ENCODE measurements at places on chromosomes 6 and 20.

DNA sequence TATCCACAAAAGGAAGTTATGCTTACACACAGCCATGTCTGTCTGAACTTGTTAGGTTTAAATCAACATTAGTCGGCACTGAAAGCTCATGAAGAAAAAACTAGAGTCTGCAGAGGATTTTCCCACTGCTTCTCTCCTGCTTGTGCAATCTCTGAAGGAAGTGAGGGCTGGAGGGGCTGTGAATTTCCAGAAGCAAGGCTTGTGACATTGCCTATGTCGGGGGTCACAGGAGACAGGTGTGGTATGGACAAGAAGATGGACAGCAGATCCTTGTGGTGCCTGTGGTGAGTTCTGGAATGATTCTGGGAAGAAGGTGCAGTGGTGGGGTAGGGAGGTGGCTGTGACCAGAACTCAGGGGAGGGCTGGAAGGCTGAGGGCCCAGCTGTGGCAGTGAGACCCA, 84.3 kb upstream of the TRAF3IP2 start:
- no peak for ATAC-seq

DNA sequence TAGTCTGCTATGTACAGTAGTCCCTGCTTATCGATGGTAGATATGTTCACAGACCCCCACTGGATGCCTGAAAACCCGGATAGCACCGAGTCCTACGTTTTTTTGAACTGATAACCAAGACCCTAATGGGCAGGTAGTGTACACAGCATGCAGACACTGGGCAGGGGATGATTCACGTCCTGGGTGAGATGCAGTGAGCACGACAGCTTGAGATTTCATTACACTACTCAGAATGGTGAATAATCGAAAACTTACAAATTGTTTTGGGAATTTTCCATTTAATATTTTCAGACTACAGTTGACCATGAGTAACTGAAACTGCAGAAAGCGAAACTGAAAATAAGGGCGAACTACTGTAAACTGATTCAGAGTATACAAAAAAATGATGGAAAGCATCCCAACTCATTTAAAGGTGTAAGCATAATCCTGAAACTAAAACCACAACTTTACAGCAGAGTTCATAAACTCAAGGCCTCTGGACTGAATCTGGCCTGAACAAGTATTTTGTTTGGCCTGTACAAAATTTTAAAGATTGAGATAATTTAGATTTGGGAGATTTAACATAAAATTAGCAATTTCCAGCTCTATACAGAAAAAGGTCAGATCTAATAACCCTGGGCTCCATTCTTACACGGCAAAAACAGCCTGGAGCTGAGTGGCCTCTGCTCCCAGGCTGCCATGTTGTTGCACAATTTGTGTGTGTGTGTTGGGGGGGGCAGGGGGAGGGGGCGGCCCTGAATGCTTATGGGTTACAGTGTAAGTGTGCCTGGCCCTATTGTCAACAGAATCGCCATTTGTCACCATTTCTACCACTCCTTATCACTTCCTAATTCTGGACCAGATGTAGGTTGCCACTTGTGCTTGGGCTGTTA, 34.9 kb downstream of the RNF24 start:
- ATAC-seq, result peak; percentile 88

GRCh38 chr20:37915434-37915787, 12.5 kb downstream of the VSTM2L start:
- no peak for ATAC-seq

DNA sequence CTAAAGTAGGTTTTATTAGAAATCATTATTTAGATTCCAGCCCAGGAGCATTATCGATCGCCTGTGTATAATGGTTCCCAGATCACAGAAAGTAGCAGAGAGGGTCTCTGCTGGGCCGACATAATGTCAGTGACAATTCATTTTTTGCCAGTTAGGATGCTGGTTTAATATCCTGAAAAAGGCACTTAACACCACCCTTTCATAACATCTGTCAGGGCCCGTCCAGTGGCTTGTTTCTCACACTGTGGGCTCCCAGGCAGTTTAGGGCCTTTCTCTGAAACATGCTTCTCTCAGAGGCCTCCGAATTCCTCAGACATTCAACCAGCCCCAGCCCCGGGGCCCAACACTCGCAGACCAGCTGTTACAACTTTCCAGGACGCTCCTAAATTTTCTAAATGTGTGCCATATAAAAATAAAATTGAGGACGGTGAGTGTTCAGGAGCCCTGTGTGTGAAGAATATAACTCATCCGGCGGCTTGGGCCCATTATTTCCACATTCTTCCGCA, 108.6 kb upstream of the EYA4 start:
- ATAC-seq, result no peak

DNA sequence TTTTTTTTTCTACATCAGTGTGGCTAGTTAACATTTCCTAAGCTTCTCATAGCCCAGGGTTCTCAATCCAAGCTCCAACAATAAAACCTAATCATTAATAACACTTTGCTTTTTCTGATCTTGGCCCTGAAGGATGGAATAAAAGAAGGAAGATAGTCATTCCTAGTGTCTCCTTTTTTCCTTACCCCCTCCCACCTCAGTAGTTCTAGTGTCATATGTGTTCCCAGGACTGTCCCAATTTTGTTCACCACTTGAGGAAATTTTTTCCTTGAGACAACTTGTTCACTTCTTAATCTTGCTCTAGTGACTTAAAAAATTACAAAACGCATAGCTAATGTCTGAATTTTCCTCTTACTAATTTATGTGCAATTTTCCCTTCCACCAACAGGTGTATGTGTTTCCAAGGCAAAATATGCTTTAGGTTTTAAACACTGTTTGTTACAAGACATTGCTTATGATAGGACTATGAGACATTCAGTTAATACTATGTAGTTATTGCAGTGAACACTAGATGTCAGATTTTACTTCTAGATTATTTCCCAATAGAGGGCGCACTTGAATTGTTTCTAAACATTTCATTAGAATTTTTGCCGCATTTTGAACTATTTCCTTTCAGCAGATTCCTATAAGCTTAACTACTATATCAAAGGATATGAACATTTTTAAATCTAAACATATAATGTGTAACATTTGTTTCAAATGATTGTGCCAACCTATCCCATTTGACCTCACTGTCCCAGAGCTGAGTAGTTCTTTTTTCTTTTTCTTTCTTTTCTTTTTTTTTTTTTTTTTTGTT, 18.5 kb upstream of the C6orf141 start:
- no peak for ATAC-seq

DNA sequence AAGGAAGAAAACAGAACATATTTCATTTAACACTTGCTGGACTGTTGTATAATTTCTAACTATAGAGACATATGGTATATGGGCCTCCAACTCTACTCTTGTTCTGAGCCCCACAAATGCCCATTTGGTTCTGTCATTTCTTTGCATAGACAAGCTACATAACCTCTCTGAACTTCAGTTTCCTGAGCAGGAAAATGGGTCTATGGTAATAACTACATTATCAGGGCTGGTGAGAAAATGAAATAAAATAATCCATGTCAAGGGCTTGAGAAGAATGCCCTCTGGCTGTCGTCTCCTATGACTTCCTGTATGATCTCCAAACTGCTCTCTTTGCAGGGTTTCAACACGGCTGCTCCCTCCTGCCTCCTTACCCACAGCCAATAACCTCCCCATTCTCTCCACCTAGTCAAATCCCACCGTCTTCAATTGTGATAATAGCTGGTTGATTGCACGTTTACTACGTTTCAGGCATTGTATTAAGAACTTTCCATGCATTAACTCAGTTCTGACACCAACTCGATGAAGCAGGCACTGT, 12.0 kb downstream of the ZCCHC3 start:
- peak; percentile 25 for ATAC-seq

DNA sequence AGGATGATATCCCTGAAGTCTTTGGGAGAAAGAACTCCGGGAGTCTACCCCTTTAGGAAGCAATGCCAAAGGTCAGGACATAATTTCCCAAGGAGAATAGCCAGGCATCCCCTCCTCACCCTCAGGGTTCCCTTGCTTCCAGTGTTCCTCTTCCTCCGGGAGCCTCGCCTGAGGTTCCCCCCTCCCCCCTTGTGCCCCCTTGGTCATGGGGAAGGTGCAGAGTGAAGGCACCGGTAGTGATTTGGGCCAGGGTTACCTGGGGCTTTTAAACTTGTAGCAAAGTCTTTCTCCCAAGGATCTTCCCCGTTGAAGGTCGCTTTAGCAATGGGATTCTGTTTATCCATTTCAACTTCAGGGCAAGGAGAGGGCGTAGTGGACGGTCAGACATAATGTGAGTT, 1.2 kb downstream of the ISM1 start:
- ATAC-seq, result no peak

DNA sequence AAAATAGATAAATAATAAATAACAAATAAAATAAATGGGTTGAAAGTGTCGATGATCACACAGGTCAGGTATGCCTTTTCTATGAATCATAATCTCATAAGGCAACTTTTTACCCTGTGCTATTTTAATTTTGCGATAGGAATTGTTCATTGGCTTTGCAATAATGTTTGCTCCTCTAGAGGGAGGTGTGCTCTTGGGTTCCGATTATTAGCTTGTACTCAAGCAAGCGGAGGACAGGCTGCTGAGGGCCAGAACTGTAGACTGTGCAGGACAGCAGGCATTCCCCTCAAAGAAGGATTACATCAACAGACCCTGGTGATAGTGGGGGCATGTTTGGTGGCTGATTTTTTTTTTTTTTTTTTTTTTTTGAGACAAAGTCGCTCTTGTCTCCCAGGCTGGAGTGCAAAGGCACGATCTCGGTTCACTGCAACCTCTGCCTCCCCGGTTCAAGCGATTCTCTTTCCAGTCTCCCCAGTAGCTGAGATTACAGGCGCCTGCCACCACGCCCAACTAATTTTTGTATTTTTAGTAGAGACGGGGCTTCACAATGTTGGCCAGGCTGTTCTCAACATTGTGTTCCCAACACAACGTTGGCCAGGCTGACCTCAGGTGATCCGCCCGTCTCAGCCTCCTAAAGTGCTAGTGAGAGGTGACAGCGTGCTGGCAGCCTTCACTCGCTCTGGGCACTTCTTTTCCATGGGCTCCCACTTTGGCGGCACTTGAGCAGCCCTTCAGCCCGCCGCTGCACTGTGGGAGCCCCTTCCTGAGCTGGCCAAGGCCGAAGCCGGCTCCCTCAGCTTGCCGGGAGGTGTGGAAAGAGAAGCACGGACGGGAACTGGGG, 35.6 kb downstream of the RIOK1 start:
- no peak for ATAC-seq

DNA sequence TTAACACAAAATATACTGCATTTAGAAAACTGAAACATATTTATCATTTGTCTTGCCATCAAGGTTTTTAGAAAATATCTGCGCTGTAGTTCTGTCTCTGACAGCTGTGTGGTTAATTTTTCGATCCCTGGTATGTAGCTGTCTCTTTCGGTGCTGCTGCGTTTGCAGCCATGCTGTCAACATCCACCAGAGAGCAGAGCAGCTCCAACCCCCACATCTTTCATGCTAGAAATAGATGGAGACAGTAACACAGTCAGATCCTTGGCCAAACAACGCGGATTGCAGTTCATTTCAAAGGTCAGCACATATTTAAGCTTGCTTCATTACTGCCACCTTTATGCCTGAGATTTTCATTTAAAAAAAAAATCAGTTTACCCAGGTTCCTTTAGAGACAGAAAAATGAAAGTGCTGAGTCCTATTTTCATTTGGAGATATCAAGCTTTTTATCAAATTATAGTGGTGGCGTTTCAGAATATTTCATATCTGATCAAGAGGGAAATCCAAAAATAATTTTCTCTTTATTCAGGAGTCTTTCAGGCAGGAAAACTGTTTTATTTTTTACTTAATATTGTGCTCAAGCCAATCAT, 157.7 kb upstream of the MMS22L start:
- peak; percentile 100 for ATAC-seq

DNA sequence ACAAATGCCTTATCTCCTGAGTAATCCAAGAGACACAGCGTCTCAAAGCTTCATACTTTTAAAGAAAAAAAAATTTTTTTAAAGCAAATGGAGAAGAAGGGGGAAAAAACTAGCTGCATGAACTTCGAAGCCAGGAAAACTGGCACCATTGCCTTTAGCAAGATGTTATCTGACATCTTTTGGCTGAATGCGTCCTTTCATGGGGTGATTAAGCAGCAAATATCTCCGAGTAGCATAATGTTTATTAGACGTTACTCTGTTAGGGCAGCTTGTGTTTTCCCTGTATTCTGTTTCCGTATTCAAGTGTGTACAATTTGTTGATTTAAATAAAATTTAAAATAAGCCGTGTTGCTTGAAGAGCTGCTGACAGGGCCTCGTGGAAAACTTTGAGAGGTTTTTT, 76.5 kb upstream of the TSHZ2 start:
- ATAC-seq, result no peak

GRCh38 chr20:62227591-62227976, 7.5 kb upstream of the HRH3 start:
- peak; percentile 53 for ATAC-seq

- no peak for ATAC-seq
Measured at GRCh38 chr6:73078908-73079610, 146.2 kb downstream of the KHDC1L start.

DNA sequence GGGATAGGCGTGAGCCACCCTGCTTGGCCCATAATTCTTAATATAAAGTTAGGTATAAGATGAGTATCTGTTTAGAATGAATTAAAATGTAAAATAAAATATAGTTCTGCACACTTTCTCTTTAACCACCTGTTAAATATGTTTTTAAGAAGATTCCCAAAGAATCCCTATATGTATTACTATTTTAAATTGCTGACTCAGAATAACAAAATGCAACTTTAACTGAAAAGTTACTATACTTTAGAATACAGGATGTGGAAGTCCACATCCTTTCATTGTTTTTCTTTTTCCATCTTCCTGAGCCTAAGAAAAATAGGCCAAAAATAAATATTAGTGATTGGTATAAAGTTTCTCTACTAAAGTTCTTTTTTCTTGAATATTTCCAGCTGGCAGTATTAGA, 325.6 kb upstream of the EYS start:
- ATAC-seq, result no peak

DNA sequence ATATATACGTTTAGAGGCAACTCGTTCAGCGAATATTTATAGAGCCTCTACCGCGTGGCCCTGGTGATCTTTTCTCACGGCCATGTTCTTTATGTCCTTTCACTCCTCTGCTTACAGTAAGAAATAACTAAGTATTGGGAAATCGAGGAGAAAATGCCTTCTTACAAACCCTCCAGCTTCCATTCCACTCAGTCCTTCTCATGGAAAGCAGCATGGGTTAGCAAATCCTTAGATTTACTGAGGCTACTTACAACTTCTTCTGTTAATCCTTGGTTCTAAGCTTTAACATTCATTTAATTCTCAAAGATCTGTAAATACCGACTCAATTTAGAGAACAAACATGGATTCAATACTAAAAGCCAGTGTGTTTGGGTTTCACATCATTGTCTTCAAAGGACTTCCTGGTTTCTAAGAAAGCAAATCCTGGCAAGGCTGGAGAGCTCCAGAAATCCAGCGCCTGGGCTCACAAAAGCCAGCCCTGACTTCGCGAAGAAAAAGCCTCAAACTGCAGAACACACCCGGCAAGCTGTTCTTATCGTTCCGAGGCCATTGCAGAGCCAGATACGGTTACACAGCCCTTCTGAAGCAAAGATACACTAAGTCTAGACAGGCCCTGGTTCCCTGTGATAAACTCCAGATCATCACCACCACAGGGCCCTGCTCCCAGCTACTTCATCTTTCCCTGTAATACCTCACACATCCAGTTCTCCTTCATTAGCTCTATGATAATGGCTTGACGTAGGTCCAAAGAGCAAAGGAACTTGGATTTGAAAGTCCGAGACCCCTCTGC, 19.2 kb downstream of the AGPAT4 start:
- no peak for ATAC-seq
